Panc1 (cell line): ENCODE measurements at places on chromosomes 7 and 10. TPM values are rescaled to one million over a fixed set of nuclear protein-coding genes. Genes with fewer than 3 reads are reported as not detected.

DNA sequence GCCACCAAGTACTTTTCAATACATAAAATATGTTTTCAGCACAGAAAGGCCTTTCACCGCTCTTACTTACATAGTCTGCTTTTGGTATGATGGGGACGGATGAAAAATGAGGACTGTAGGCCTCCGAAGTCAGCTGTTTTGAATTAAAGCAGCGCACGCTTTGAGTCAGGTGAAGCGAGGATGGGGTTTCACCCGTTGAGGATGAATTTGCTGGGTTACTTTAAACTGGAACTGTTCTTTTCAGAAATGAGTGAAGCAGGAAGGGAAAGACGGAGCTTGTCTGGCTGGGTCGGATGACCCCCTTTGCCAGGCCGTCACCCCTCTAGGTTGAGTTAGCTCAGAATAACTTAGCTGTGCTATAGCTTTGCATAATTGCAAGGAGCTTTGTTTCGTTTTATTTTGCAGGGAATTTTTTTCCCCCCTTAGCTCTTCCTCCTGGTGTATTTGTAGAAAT is 40.0 kb downstream of the CUX1 start:
- no peak for DNase-seq

DNA sequence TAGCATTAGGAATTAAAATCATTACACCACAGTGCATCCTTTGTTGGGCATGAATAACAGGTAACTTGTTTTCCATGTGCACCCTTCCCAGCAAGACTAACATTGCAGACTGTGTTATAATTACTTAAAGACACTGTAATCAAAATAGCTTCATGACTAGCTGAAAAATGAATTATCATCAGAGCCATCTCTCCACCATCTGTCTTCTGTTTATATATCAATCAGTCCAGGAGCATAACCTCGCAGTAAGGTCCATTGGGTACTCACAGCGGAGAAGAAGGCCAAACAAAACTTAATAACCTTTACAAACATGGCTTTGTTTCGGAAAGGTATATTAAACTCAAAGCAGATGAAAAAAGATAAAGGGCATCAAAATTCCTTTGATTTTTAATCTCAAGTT is 90.6 kb downstream of the ODAD2 start:
- DNase-seq, result no peak

Gene ANKRD61
- 0.18 TPM for total RNA-seq

DNA sequence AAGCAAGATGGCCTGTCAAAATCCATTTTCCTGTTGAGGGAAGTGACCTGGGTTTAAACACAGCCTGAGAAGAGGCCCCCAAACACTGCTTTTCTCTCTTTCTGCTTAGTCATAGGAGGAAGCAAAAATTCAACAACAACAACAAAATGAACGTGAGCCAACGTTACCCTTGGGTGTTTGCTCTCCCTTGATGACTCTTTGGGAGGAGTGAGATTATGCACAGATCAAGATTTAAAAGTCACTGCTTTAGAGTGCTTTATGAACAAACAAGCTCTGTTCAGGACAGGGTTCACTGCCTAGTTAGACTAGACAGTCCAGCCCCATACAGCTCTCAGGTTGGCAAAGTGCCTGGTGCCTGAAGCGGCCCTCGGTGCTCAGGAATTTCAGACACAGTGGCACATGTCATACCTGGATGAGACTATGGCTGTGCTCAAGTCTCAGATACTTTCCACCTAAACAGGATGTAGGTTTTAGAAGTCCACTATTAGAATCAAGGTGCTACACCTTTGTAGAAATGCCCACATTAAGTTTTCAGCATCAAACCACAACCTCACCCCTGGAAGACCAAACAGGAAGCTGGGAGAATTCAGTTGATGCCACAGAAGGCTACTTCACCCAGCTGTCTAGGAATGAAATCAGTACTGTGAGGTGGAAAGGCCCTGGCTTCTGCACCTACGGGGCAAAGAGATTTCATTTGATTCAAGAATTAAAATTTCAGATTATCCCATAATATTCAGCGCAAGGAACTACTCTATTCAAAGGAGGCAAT is 38.7 kb downstream of the DENND11 start:
- no peak for DNase-seq

- DNase-seq, result no peak
These were observed 56.1 kb upstream of the ARID5B start for GRCh38 chr10:61845196-61845949.

GRCh38 chr7:158018098-158018762 is 569.4 kb downstream of the PTPRN2 start:
- no peak for DNase-seq

GRCh38 chr10:18737841-18738240 is 78.6 kb downstream of the ARL5B start:
- DNase-seq, result no peak

Gene SYCE1
- total RNA-seq, result not detected

DNA sequence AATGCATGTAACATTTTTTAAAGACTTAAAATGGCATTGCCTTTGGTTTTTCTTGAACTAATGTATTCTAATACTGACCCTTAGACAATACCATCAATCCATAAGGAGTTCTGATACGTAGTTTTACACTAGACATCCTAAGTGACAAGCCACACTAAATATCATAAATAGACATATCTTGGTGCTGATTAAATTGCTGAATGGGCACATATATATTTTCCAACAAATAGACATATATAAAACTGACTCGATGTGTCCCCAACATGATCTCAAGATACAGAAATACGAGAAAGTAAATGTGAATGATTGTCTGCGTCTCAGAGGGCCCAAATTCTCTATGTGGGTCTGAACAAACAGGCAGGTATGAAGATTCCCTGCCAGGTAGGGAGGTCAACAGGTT is 99.8 kb downstream of the NEBL start:
- no peak for DNase-seq

GRCh38 chr10:8338177-8338766 is 283.8 kb downstream of the GATA3 start:
- no peak for DNase-seq

DNA sequence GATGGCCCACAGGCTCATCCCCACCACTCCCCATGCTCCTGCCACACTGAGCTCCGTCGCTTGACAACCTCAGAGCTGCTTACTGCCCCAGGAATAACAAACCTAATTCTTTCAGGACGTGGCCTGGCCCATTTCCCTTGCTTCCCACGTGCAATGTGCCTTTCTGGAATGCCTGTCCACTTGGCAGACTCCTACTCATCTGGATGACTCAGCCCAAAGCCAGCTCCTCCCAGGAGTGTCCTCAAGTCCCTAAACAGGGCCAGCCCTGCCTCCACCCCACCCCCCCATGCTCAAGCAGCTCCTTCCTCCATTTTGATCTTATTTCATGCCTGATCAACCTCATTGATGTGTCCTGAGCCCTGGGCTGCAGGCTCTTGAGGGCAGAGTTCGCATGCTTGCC is 164.9 kb upstream of the RNF32 start:
- no peak for DNase-seq
